ENCODE measurements at places on chromosomes 3 and 15.
A peak's percentile ranks its signal among the peaks of the same experiment; 100 is the strongest.

DNA sequence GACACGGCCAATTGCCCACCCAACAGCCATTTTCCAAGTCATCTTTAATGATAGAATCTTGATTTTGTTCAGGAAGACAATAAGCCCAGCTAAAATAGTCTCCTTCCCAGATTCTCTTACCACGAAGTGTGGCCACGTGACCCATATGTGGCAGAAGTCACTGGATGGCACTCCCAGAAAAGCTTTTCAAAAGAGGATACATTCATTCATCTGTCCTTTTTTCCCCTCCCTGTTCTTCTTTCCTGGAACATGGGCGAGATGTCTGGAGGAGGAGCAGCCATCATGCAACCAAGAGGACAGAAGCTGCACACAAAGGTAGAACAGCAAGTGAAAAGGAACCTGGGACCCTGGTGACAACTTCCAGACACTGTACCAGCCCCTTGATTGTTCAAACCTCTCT is 174.7 kb downstream of the UACA start:
- no peak for DNase-seq

GRCh38 chr15:85854345-85855097 is 59.8 kb upstream of the KLHL25 start:
- peak; percentile 52 for DNase-seq

DNA sequence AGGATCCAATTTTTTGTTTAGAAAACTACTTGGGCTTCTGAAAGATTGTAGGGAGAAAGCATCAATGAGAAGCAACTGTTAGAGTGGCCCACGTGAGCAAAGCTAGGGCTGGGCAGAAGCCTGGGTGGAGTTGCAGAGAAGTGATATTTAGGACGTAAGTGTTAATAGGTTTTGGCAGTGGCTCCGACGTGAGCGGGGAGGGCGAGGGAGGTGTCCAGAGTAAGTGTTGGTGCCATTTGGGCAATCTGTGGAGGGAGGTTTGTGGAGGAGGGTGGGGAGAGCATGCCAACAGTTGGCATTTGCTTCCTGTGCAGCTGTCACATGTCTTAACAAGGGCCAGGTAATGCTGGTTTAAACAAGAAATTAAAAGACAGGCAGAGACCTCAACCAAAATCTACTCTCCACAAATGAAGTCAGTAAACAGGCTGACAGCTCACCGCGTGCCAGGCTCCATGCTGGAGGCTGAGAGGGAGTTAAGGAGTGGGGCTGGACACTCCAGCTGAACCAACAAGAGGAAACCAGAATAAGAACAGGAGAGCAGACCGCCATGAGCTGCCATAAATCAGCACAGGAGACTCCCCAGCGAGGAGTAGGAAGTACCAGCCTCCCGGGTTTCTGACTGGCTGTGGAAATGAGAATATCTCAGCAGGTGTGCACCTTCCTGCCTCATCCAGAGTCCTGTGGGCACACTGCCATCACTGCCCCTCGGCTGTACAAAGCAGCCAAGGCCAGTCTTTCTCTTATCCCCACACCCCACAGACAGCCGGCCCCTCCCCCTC is 232.6 kb downstream of the ABHD5 start:
- DNase-seq: no peak

DNA sequence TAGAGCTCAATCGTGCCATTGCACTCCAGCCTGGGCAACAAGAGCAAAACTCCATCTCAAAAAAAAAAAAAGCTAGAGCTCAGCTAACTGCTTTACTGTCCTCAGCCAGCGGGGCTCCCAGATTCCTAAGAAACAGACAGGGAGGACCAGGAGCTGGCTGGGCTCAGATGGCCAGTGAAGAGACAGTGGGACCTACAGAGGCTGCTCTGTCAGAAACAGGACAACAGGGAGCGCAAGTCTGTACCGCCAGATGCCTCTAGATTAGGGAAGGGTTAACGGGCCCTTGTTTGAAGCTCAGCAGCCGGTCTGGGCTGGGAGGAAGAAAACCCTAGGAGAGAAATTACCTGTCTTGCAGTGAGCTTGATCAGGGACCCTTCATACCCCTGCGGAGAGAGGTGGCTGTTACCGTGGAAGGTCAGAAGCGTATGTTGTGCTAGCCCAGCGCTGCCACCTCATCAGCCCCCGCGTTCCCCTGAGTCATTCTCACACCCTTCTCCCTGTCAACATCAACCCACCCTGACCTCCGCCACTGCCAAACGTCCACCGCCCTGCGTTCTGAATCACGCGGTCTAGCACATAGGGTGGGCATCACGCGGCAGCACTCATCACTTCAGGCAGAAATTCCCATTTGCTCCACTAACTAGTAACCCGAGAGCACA is 25.3 kb downstream of the RBPMS2 start:
- DNase-seq: no peak

DNA sequence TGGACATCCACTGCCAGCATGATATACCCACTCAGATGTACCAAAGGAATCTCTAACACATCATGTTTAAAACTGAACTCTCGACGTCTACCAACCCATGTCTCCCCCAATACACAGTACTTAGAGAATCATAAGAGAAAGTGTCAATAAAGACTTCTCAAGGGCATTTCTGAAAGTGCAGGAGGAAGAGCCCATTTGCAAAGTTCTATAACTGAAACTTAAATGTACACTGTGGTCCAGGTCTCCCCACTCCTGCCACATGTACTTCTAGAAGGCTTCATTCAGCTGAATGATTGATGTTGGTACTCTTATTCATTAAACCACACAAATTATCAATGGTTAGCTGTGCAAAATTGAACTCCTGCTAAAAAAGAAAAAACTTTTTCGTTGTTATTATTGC is 31.8 kb downstream of the HERC1 start:
- DNase-seq: no peak

GRCh38 chr3:53834429-53835095 is 11.7 kb downstream of the CHDH start:
- DNase-seq: no peak

- DNase-seq: peak; percentile 67
These were observed 868 bp upstream of the TMEM87A start for GRCh38 chr15:42273900-42274701.

DNA sequence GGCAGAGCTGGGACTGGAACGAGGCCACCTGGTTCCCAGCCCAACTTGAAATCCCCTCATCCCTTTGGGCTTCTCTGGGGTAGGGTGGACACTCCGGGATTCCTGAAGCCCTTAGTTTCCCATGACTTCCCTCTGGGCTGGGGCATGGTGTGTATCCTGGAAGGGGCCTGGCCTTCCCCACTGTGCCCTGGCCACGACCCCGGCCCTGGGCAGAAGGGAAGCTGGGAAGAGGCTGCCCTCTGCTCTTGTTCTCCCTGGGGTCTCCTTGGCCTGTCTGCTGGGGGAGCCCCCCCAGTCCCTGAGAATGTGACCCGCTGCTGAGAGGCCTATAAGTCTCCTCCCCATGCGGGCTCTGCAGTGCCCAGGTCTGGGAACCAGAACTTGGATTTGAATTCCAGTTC is 104.9 kb downstream of the LINGO1 start:
- DNase-seq: no peak

DNA sequence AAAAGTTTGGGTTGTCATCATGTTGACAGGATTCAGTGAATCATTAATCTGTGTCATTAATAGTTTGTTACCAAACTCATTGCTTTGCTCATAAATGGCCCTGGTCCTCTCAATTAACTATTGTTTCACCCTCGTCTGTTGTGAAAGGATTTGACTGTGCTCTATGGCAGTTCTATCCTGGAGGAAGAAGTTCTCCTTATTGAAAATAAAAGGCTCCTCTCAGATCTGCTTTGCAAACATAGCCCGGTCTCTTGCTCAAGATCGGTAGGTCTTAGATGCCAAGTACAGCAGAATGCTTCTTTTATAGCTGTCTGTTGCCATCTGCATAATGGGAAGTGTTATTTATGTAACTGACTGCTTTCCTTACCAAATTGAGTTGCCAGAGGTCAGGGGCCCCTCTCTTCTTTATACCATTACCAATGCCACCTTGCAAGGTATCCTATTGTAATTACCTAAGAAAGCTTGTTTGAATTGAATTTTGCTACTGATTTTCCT is 146.5 kb downstream of the EBLN2 start:
- DNase-seq: peak; percentile 18

DNA sequence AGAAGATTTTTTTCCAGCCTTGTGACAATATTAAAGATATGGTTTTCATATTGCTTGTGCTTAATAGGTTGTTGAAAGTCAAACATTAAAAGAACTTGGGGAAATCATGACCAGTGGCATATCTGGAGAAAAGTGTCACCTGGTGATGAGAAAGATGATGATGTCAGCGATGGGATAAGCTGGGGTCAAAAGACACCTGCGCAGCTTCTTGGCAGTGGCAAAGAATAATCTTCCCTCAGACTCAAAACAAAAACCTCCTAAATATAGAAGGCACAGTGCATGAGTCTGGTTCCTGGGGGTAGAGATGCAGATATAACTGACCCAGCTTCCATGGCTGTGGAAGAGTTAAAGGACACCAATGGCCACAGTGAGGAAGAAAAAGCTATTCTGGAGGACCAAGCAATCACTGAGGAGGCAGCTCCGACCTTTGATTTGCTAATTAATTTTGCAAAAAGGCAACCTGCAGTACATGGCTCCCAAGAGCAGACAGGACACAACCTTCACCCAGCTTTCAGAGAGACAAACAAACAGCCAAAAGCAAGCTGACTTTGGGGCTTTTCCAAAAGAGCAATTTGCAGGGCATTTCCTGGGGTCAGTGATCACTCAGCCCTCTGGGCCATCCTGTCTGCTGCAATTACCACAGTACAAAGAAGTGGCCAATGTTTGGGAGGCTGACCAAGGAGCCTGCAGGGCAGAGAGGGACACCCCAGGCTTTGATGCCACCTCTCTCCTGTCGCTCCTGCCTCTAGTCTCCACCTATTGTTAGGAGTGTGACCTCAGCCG is 17.6 kb upstream of the SEMA5B start:
- no peak for DNase-seq

DNA sequence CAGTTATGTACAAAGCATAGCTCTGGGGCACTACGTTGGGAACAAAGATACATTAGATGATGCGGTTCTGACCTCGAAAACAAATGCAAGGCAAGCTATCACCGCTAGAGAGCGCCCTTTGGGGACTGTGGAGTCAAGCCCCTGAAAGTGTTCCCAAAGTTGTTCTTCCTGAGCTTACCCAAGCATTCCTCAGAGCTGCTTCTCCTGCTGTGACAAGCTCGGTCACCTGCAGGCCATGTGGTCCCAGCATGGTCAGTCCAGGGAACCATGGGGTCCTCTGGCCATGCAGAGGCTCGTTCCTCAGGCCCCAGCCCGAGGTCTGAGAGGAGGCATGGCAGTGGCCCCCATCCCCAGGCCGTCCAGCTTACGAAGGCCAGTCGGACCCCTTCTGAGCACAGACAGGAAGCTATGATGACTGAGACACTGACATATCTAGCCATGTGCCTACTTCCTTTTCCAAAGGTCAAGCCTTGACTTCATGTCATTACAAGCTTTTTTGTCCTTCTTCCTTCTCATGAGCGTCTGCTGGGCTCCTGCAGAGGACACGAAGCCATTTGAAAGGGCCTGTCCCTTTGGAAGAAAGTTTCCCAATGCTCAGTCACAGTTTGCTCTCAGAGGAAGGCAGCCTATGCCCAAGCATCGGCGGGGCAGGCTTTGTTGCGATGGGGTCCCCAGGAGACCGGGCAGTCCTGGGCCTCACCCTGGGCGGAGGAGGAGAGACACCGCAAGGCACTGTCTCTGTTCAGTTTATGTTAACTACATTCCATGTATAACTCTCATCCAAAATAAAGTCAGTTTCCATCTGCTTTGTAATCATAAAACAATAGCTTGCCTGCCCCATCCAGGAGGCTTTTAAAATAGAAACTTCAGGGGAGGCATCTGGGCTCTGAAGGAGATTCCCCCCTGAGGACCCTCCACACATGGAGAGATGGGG is 79.3 kb downstream of the ATP10A start:
- DNase-seq: no peak

DNA sequence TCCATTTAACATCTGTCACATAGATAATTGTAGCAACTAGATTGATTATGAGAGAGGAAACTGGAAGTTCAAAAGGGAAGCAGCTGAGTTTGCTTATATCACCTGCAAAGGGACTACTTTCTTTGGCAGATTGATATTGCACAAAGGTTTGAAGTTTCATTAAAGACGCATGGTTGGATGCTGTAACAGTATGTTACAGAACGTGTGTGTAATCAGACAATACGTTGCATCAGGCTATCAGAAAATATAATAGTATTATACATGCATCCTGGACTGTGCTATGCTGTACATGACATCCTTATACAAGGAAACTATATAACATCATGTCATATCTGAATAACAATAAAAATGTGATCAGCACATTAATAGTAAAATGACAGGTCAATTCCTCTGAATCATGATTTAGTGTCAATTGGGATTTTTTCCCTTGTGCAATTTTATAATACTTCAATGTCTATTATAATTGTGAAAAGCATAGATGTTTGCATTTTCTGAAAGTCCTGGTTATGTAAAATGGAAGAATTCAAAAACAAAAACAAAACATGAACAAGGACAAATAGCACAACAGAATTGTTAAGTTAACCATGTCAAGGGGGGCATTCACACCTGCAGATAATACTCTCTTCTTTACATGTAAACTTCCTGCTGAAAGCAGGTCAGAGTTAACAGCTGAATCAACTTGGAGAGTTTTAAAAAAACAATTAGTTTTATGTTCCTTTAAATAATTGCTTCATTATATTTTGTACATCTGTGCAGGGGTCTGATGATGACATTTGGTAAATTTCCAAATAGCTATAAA is 283.2 kb upstream of the KCNH8 start:
- no peak for DNase-seq

- DNase-seq: no peak
These were observed 110.8 kb upstream of the ICE2 start for GRCh38 chr15:60589728-60590127.

DNA sequence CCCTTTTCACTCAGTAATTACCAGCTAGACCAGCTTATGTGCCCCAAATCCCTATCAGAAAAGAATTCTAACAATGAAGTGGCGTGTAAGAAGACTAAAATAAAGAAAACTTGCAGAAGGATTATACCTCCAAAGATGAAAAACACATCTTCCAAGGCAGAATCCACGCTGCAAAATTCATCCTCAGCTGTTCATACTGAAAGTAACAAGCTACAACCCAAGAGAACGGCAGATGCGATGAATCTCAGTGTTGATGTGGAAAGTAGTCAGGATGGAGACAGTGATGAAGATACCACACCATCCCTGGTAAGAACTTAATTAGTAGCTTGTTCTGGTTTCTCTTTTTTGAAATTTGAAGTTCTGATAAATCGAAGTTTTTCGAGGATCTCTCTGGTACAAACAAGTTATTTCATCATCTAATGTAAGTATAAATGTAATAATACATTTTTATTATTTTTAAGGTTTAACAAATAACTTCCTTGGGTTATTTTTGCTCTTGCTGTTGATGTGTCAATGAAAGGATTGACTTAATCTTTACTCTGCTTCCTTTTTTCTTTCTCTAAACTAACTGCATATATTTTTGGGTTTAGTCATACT is 1.4 kb downstream of the WDR76 start:
- DNase-seq: no peak

DNA sequence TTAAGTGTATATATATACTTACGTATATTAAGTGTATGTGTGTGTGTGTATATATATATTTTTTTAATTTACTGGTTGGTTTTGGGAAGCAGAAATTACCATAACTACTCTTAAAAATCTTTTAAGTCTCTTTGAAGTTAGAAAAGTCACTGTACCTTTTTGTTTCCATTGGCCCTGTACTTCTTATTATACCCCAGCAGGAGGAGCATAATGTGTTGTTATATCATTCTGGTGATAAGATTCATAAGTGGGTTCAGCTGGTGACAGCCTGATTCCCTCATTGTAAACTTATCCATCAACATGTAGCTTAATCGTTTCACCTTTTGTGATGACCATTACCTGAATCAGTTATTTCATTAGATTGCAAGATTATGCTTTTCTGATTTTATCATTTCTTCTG is 30.8 kb downstream of the MLH1 start:
- DNase-seq: no peak

- DNase-seq: no peak
These were observed 166.7 kb upstream of the SGO1 start for GRCh38 chr3:20352546-20353179.

GRCh38 chr15:66149871-66150270 is 103.7 kb downstream of the MEGF11 start:
- DNase-seq: no peak
